HS-27A (cell line): ENCODE measurements at places on chromosomes 16 and 17.

DNA sequence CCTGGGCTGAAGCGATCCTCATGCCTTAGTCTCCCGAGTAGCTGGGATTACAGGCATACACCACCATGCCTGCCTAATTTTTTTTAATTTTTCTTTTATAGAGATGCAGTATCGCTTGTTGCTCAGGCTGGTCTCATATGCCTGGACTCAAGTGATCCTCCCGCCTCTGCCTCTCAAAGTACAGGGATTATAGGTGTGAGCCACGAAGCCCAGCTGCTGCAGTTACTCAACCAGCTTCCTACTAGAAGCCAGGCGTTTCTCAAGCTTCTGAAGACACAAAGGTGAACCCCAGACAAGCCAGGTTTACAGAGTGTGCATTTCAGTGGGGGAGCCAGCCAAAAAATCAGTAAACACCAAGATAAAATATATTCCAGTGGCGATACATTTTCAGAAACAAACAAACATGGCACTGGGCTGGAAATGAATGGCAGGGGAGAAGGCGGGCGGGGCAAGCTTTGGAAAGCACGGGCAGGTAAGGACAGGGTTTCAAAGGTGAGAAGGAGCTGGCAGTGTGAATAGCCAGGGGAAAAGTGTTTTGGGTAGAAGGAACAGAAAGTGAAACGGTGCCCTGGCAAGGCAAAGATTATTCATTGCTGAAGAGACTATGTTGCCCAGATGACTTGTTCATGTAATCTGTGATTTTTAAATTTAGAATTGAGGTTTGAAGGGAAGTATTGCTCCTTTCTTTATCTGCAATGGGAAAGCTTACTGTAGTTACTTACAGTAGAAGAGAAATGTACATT is 471.1 kb downstream of the WWOX start:
- DNase-seq, result no peak

DNA sequence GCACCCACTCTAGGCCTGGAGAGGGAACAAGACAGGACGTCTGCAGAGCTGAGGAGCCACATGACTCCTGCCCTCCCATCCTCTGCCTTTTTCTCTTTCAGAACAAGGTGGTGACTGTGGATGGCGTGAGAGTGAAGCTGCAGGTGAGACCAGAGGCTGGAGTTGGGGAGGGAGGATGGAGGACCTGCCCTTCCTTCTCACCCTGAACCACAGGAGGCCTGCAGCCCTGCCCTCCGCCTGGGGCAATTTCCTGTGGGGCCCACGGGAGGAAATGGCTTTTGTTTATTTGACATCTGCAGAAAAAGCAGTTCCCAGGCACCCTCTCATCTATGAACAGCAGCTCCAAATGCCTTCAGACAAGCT is 5.1 kb downstream of the RAB37 start:
- no peak for DNase-seq

GRCh38 chr17:14805348-14805747 is 459.8 kb downstream of the PMP22 start:
- peak; percentile 23 for DNase-seq

GRCh38 chr17:77182205-77183172 is 41.7 kb downstream of the SEC14L1 start:
- no peak for DNase-seq

- DNase-seq, result no peak
These were observed 26.0 kb upstream of the CDH15 start for GRCh38 chr16:89145406-89146161.

DNA sequence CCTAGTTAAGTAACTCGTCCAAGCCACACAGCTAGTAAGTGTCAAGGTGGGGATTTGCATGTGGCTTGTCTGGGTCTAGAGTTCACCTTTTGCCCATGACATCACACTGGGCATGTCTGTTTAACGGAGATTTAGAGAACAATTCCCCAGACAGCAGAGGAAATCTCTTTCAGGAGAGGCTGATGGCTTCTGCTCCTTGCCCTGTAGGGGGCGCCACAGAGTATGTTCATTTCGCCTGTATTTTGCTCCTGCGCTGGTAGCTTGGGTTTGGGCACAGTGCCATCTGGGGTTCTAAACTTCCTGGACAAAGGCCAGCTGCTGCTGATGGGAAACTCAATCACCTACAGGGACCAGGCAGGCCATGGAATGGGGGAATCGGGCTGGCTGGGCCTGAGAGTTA is 20.4 kb downstream of the OTOA start:
- DNase-seq, result no peak

DNA sequence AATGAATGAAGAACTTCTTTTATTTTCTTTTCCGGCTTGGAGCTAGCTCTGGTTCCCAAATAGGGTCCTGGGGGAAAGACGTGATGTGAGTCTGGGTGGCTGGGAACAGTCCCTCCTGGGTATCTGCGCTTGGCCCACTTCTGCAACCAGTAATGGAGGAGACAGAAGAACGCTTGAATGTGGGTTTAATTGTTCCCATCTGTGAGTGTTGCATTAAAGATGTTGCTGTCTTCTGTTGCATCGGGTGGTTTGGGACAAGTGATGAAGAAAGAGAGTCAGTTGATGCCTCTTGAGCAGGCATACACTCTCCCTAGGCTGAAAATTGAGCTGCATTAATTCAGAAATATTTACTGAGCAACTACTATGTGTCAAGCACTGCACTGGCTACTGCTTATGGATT is 511.1 kb downstream of the CDH13 start:
- DNase-seq, result no peak

- DNase-seq, result no peak
These were observed 69.0 kb downstream of the KIF2B start for GRCh38 chr17:53891726-53892125.

DNA sequence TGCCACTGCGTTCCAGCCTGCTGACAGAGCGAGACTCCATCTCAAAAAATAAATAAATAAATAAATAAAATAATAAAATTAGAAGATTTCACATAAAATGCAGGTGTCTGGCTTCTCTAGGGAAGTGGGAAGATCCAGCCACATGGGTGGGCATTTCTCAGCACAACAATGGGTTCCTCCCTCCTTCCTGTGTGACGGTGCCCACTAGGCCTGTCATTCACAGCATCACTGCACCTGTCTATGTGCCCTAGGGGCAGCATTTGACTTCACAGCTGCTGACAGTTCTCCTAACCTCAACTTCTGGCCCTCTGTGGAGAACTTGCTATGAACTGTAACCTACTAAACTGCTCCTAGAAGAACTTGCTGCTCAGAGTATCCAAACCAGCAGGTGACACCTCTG is 3.0 kb downstream of the ABHD15 start:
- no peak for DNase-seq

DNA sequence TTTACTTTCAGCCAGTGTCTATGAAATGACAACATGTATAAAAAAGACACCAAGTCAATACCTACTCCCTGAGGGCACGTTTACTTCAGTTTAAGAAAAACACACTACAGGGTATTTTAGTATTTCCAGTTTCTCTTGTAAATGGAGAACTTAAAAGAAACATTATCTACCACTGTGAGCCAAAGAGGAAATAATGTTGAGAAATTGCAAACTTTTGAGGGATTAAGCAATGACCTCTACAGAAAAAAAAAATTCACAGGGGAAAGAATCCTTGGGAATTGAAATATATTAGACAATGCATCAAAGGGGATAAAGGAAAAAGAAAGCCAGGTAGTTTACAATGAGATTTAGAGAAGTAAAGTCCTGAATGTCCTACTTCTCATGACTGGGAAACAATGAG is 126.0 kb downstream of the KCNJ2 start:
- DNase-seq, result no peak

- DNase-seq, result no peak
These were observed 4.1 kb downstream of the BICDL2 start for GRCh38 chr16:3032624-3033023.

DNA sequence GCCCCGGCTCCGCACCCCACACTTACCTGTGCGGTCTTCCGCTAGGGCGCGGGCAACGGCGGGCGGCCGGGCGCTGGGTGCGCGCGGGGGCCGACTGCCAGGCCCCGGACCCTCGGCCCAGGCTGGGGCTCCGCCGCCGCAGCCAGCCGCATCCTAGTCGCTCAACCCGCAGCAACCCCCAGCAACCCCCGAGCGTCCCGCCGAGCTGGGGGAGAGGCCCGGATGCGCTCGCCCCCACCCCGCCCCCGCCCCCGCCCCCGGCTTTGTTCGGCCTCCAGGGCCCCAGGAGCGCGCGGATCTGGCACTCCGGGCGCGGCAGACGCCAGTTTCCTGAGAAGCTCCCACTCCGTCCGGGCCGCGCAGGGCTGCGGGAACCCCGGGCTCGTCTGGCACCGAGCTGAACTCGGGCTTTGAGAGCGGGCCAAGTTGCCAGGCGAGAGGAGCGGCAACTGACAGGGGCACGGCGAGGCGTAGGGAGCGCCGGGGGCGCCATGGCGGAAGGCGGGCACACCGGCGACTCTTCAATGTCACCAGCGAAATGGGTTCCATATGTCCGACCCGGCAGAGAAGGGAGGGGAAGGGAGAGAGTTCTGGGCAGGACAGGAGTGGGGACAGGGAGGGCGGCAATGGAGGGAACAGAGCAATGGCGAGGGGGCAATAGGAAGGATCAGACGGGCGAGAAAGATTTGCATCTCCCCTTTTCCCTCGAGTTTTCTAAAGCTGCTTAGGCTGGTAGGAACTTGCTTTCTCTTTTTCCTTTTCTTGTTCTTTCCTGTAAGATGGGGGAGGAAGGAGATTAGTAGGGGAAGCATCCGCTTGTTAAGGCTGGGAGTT is 13.7 kb downstream of the HOXB4 start:
- DNase-seq, result no peak

DNA sequence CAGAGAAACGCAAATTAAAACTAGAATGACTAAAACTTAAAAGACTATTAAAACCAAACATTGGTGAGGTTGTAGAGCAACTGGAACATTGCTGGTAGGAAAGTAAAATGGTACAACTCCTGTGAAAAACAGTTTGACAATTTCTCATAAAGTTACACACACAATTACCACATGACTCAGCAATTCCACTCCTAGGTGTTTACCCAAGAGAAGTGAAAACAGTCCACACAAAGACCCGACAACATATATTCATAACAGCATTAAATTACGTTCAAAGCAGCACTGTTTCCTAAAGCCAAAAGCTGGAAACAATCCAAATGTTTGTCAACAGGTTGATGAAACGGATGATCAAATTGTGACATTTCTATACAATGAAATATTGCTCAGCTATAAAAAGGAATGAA is 26.5 kb upstream of the ALOX12 start:
- no peak for DNase-seq

DNA sequence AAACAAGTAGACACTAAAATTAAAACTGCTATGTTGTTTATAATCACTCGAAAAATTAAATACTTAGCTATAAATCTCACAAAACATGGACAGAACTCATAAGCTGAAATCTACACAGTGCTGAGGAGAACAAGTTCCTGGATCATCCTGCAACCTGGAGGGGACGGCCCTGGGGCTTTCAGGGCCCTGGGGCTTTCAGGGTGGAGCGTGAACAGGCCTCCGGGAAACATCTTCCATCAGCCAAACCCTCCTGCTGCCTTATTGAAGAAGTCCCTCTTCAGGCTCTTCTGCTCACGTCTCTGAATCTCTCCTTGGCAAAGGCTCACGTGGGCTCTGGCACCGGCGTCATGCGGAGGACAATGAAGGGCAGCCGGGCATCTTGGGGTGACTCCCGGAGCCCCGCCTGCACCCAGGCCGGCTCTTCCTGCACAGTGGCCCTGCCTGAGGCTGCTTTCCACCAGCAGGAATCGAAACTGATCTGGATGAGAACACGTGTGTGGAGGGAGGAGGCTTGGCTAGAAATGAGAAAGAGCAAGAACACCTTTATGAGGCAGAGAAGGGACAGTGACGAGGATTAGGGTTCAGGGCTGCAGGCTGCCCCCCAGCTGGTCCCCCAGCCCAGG is 127.3 kb downstream of the CDRT15L2 start:
- no peak for DNase-seq

DNA sequence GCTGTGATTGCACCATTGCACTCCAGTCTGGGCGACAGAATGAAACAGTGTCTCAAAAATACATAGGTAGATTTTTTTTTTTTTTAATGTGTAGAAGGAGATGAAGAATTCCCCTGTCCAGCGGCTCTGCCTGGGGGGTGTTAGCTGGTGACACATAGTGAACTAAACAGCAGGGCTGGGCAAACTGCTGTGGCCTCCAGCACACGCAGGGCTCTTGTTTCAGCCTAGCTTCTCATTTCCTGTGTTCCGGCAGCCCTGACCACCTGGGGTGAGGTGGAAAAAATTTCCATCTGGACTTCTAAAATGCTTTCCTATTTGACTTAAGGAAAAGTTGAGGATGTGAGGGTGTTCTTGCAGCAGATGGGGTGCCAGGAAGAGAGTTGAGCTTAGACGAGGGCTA is 33.3 kb upstream of the RGS9 start:
- no peak for DNase-seq

DNA sequence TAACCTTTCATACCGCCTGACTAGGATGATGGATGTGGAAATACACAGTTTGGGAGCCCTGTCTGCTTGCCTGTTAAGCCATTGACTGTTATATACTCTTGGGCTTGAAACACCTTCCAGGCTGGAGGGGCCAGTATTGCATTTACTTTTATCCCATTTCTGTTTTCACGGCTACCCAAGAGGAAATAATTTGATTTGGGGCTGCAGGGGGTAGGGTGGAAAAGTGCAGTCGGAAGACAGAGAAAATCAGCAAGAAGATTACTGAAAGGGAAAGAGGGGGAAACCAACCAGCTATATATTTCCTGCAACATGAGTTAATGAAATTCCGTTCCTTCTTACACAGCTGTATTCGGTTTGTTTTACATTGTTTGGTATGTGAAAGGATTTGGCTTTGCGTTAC is 202.5 kb downstream of the CDH13 start:
- no peak for DNase-seq

DNA sequence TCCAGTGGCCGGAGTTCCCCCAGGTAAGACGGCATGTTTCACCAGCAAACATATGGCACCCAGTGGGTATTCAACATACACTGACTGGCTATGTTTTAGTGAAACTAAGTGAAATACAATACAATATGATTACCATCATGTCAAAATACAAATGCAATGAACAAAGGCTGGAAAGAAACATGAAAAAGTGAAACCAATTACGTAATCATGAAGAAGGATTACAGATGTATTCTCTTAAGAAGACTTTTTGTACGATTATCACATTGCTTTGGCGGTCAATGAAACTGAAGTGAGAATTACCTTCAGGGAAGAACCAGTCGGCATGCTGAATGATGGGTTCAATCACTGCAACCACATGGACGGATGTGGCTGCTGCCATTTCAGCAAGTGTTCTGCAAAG is 71.7 kb downstream of the ARHGAP17 start:
- DNase-seq, result no peak

GRCh38 chr16:54203384-54203783 is 83.2 kb downstream of the IRX3 start:
- no peak for DNase-seq

GRCh38 chr17:38958326-38958725 is 8.9 kb downstream of the FBXO47 start:
- DNase-seq, result peak; percentile 40
